ENCODE measurements at places on chromosomes 7 and 10. TPM values are rescaled to one million over a fixed set of nuclear protein-coding genes. Genes with fewer than 3 reads are reported as not detected.
A peak's percentile ranks its signal among the peaks of the same experiment; 100 is the strongest.

GRCh38 chr7:14478834-14479510 is 423.6 kb downstream of the DGKB start:
- DNase-seq, result no peak

DNA sequence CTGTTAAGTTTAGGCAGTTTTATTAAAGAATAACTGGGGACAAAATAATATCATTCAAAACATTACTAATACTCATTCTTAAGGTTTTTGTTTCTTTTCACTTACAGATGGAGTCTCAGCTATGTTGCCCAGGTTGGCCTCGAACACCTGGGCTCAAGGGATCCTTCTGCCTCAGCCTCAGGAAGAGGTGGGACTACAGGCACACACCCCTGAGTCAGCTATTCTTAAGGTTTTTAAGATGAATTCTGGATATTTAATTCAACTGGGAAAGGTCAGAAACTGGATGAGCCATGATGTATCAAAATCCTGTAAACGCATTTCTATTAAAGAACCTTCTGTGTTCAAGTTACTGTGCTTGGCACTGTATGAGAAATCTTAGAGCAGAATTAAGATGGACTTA is 3.5 kb downstream of the OAT start:
- DNase-seq, result no peak

- no peak for DNase-seq
Observed at GRCh38 chr10:21368728-21369425, 156.6 kb downstream of the SKIDA1 start.

Gene ACSM6
- total RNA-seq, result 5.1 TPM

Gene AKR1C4
- not detected for total RNA-seq

Gene AKR1C2
- total RNA-seq, result 1.0 TPM

DNA sequence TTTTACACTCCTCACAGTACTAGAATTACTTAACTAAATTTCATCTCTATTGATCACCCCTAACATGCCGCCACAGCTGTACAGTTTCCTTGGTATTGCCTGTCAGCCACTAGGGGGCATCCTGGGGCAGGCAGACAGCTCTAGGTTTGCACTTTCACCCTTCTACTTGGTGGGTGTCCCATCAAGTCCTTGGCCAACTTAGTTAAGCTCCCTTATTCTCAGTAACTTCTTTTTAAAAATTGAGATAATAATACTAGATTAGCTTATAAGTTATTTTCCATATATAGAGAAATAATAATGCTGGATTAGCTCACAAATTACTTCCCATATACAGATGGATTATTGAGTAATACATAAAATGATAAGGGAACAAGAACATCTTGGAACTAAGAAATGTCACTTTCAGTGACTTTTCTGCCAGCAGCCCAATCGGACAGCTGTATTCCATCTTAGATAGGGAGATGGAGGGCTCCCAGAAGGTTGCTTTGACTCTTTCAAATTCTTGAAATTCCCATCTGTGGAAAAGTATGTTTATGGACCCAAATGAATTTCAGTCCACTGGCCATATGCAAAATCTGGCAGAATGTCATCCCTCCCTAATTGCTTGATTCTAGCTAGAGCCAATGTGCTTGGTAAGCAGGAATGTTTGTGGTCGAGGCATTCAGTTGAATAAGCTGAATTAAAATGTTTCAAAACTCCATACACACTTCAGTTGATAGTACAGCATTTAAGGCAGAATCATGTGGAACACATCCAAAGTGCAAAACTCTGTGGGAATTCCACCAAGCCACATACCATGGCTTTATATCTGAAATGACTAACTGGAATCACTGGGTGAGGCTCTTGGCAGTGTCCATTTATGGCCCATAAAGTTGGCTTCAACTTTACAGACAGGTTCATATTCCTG is 309.7 kb downstream of the CSTF2T start:
- DNase-seq, result no peak

DNA sequence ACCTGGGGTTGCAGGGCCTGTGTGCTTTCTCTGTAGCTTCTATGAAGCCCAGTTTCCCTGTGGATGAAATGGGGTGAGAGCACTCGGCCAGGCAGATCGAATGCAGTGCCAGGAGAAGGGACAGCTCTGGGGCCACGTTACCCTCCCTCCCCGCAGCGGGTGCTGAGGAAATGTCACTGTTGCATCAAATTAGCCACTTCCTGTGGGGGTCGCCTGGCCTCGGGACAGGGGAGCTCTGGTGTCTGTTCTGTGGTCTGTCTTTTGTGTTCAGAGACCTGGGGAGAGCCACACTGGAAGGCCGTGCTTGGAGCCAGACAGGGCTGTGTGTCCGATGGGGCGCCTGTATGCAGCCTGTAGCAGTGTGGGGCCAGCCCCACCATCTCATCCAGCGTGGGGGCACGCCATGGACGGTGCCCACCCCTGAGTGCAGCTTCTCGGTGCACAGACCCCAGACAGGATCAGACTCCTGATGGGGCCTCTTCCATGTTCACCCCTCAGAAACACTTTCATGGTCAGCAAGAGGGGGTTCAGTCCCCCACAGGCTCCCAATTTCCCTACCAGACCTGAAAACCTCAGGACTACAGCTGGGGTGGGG is 13.6 kb downstream of the TTYH3 start:
- DNase-seq, result no peak

GRCh38 chr10:18610517-18610916 is 40.9 kb downstream of the NSUN6 start:
- no peak for DNase-seq

- no peak for DNase-seq
Observed at GRCh38 chr7:157667731-157668130, 330.9 kb downstream of the DNAJB6 start.

Gene ZCWPW1
- total RNA-seq, result 4.8 TPM

Gene IFIT1B
- total RNA-seq, result 0.38 TPM

GRCh38 chr7:141463986-141464385 is 87.2 kb upstream of the AGK start:
- no peak for DNase-seq

Gene MMP21
- total RNA-seq, result not detected

DNA sequence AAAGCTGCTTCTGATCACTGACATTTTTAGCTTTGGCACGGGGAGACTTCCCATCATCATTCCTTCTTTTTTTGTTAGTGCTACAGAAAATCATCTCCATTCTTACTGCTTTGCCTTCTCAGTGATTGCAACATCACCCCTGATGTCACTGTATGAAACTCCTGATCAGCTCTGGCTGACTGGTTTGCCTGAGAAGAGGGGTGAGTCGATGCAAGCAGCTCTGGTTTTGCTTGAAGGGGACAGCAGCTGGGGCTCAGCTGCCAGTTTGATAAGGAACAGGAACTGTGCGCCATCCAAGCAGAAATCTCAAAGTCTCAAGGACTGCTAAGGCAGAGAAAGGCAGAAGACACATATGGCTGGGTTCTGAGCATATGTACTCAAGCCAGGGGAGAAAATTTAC is 808.5 kb upstream of the CELF2 start:
- DNase-seq, result no peak

DNA sequence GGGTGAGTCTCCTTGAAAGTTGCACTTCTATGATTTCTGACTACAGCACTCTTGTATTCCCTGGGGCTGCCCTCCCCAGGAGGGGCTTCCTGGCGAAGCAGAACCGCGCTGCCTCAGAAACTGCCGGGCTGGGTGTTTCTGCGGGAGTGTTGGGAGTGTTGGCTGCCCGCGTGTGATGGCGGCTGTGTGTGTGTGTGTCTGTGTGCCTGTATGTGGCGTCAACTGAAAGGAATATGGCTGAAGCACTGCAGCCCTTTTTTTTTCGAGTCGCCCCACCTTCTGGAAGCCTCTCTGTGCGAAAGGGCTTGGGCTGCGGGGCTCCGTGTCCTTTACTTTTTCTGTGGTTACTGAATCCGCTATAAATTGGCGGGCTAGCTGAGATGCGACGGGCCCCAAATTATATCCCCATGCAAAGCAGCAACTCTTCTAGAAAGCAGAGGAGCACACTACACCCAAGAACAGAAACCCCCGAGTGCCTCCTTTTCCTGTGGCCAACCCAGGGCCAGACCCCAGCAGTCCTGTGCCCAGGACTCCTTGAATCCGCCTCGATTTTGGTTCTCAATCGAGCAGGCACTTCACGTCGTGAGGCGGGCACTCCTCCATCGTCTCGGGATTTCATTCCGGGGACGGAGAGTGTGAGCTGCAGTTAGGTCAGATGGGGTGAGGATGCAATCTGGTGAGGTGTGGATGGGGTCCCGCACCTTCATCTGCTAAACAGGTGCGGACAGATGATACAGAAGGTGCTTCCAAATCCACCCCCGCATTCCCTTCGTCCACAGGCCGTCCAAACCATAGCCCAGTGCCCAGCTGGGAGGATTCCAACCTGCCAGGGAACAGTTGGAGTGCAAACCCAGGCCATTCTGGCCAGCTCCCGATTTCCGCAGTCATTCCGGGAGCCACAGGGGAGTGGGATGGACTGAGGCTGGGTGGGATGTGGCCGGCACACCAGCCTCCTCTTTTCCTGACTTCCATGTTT is 22.5 kb upstream of the ZNF273 start:
- no peak for DNase-seq

DNA sequence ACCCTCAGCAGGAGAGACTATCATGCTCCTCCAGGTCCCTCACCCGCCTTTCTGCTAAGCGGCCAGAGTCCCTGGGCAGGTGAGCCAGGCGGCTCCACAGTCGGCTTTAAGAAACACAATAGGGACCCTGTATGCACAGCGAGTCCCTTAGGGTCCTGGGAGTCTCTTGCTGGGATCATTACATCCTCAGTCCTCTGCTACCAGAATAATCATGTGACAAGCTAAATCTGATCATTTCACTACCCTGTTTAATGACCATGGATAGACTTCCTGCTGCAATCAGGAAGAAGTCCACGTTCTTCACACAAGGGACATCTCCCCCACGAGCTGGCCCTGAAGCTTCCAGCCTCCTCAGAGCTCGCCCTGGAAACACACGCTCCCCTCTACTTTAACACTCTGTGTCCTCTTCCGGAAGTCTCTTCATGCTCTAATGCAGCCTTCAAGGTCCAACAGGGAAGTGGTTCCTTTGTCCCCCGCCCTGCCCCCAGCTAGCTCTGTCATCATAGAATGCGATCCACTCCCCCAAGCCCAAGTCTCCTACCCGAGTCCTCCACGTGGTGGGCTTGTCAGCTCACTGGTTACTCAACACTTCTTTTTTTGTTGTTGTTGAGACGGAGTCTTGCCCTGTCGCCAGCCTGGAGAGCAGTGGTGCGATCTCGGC is 101.5 kb downstream of the RNF216 start:
- no peak for DNase-seq

GRCh38 chr7:2668401-2668800 is 19.6 kb upstream of the AMZ1 start:
- no peak for DNase-seq

- no peak for DNase-seq
Observed at GRCh38 chr7:155491812-155492211, 33.9 kb downstream of the EN2 start.

Gene ANKRD1
- 2.0 TPM for total RNA-seq

DNA sequence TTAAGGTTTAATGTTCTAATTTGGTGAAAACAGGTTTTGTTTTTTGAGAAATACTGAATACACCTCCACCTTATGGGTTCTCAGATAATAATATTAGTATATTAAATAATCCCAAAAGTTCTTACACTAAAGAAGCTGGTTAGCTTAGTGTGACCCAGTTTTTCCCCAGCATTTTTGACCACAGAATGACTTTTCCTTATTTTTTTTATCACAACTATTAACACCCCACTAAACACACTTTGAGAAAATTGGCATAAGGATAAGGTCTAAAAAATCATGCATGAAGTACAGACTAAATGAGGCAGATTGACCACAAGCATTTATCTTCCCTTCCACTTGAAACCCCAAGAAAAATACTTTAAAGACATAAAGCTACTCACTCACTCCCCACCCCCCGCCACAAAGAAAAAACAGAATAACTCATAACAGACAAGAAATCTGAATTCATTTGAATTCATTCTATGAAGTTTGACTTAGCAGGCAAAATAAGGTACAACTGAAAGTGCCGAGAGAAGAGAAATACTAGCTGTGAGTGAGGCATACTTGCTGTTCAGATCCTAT is 49.7 kb upstream of the WNT16 start:
- DNase-seq, result no peak

DNA sequence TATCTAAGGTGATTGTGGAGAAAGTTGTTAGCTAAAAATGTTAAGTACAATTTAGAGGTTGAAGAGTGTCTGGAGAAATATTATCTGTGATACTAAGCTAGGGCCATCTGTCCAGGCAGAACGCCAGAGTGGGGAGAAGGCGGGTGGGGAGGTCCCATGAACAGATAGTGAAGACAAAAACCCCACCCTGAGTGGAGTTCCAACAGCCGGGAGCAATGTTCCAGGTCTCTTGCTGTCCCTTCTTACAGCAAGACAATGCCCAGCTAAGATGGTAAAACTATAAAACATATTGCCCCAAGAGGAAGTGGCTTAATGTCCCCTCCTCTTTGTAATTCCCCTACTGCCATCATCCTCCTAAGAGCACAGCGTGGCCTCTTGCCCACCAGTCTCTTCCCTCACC is 10.4 kb upstream of the IL15RA start:
- no peak for DNase-seq

DNA sequence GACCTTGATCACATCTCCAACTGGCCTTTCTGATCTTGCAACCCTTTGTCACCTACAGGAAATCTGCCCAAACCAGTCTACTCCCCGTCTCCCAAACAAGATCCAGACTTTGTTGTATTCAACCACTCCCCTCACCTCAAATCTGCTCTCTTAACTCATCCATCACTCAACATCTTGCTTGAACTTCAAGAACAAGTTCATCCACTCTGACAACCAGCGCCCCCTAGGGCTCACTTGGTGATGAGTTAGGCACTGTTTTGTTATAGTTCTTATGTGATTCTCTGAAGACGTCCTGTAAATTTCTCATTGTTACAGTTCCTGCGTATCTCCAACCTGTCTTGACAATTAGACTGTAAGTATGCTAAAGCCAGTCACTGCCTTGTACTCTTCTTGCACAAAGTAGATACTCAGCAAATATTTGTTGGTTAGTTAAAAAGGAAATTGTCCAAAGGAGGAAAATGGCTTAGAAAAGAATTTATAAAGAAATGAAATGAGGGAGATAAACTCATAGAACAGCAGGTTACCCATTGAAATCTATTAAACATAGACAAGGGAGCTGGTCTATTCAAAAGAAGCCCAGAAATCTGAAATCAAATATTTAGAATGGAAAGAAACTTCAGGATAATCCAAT is 5.3 kb downstream of the FRMD4A start:
- DNase-seq, result peak; percentile 49

Gene CPN1
- not detected for total RNA-seq

Gene CLDN3
- 6.0 TPM for total RNA-seq

Gene MACROH2A2
- 10.7 TPM for total RNA-seq

Gene ACTR3C
- 6.2 TPM for total RNA-seq

- peak; percentile 7 for DNase-seq
Observed at GRCh38 chr10:112535531-112535951, 88.5 kb downstream of the VTI1A start.

Gene CDNF
- 1.0 TPM for total RNA-seq

- peak; percentile 54 for DNase-seq
Observed at GRCh38 chr10:6348096-6348874, 145.6 kb downstream of the PFKFB3 start.

Gene MMS19
- total RNA-seq, result 58.4 TPM

- no peak for DNase-seq
Observed at GRCh38 chr10:103580430-103580829, 86.9 kb downstream of the NEURL1 start.

All from thymus (tissue), 14 donors.